ENCODE measurements at places on chromosomes 1 and 21.

DNA sequence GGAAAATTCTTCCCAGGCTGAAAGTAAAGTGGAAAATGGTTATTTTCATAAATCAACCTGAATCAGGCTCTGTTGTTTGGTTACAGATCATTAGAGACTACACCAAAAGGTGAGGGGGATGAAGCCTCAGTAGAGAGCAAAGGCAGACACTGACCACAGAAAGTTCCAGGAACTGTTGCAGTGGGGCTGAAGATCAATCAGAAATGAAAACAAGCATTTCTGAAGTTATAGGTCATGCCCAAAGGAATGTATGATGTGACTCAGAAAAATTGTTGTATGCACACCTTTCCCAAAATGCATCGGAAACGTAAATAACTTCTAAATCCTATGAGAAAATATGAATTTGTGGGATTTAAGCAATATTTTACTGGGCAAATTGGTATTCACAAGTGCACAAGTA, 63.3 kb downstream of the FYB2 start:
- DNase-seq: no peak

- no peak for DNase-seq
Measured at GRCh38 chr21:39610703-39611102, 2.0 kb upstream of the B3GALT5 start.

- DNase-seq: no peak
Measured at GRCh38 chr1:42518908-42519307, 55.8 kb downstream of the CCDC30 start.

DNA sequence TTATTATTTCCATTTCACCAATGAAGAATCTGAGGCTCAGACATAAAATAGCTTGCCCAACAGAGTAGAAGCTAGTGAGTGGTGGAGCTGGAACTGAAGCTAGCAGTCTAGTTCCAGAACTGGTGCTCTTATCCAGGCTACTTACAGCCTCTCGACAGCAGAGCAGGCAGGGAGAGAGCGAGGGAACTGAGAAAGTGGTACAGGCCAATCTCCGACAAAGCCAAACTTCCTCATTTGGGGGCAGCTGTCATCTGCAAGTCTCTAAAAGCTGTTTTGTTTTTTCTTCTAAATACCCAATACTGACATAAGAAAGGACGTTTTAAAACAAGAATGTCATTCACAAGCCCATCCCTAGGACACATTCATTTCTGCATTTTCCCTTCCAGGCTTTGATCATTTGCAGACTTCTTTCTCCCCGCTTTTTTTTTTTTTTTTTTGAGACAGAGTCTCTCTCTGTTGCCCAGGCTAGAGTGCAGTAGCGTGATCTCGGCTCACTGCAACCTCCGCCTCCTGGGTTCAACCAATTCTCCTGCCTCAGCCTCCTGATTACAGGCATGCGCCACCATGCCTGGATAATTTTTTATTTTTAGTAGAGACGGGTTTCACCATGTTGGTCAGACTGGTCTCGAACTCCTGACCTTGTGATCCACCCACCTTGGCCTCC, 20.0 kb downstream of the YIPF1 start:
- DNase-seq: no peak

DNA sequence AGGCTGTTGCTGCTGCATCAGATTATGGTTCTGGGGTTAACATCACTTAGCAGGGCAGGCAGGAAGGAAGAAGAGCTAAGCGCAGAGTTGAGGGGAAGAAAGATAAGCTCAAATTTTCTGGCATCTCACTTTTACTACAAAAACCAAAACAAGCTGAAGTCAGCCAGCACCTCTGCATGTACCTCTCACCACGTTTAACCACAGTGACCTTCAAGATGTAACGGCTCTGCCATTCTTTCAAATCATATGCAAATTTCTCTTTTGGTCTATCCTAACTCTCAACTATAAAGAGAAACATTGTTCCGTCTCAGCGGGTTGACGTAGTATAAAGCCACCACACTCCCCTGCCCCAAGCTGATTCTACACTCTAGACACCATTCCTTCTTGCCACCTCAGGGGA, 154.4 kb downstream of the OMA1 start:
- DNase-seq: no peak

DNA sequence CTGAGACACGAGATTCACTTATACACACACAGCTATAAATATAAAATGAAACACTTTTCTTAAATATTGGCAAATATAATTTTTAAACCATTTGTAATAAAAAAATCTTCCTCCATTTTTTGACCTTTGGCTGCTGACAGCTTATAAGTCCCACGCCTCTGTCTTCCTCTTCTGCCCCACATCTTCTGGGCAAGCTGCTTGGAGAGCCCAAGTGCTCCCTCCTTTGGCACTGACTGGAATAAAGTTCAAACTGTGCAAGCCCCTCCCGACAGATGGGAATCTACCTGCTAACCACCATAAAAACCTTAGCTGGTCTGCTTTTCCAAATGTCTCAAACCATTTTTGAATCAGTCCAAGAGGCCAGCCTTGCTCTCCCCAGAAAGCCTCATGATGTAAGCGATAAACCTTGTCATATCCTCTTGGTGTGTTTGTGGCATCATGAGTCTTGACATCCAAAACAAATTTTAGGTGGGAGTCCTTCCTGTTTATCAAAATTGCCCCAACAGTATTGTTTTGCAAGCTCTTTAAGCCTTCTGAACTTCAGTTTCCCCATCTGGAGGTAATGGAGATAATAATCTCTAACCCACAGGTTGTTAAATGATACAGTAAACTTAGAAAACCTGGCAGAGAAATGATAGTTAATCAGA, 99.8 kb downstream of the SNX7 start:
- no peak for DNase-seq

DNA sequence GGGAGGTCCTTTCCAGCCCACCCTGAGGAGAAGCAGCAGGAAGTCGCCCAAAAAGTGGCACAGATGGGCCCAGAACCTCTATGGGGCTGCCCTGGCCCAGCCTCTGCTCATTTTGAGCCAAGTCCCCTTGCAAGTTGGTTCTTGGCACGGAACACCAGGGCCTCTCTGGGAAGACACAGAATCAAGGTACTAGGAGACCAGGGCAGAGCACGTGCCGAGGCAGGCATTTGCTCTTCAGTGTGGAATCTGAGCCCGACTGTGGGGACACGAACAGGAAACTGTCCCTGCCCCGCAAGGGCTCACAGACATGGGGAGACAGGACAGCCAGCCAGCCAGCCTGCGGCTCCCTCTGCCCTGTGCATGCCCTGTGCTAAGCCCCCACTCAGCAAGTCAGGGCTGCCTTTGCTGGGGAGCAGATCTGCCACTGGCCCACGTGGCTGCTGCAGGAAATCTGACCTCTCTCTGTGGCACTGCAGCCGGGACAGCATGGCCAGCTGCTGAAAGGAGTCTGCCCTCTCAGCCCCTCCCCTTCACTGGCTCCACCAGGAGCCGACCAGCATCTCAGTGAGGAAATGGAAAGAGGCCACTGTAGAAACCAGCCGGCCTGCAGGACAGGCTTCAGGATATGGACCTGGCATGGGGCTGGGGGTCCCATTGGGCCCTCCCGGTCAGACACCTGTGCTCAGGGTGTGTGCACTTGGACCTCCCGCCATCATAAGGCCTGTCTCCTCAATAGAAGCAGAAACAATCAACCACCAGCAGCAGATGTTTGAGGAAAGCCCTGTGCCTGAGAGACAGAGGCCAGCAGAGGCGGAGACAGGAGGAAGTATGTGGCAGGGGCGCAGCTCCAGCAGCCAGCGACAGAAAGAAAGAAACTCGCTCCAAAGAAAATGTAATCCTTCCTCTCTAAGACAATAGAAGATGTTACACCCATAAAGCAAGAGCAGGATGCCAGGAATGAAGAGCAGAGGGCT, 3.7 kb downstream of the ARHGEF16 start:
- no peak for DNase-seq

DNA sequence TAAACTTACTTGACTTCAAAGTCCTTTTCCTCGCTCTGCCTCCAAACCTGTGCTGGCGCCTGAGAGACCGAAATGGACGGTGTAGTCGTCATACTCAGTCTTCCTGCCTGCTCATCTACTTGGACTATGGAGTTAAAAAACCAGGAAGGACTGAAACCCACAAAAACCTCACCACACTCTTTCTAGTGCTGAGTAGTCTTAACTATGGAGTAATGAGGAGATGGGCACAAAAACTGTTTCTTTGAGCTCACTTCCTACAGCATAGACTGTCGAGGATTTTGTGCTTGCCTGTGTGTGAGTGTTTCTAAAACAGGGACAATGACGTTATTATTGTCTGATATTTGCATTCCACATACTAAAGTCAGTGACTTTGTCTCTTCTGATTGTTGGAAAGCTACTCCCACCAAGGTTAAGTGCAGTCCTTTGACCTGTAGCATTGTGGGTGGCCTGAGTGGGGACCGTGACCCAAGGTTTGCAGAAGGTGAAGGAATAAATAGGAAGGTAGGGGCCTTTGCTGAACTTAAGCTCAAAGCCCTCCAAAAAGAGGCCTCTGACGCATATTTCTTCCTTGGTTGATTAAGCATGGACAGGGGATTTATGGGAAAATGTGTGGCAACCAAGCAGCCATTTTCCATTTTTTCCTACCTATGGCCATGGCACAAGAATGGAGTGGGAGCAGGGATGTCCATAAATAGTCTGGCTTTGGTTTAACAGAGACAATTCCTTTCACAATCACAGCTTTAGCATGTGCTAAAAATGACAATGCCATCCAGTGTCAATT, 109.6 kb downstream of the ZBTB18 start:
- no peak for DNase-seq

- DNase-seq: no peak
Measured at GRCh38 chr1:236351875-236352573, 42.1 kb upstream of the EDARADD start.

DNA sequence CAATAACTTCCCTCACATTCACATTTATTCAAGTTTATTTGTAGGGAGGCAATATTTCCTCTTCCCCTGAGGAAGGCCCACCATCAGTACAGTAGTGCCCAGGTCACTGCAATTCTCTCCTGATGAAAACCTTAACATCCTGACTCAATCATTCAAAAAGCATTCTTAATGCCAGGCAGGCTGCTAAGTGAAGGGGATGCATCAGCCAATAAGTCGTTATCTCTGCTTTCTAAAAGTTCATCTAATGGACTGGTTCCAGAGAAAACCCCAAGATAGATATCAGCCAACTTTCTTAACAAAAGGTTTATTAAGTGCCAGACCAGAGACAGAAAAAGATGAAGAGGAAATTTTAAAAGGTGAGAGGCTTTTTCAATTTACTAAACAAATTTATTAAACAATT, 17.3 kb downstream of the OTUD7B start:
- no peak for DNase-seq

- DNase-seq: no peak
Measured at GRCh38 chr21:42980312-42981213, 6.2 kb downstream of the PKNOX1 start.

DNA sequence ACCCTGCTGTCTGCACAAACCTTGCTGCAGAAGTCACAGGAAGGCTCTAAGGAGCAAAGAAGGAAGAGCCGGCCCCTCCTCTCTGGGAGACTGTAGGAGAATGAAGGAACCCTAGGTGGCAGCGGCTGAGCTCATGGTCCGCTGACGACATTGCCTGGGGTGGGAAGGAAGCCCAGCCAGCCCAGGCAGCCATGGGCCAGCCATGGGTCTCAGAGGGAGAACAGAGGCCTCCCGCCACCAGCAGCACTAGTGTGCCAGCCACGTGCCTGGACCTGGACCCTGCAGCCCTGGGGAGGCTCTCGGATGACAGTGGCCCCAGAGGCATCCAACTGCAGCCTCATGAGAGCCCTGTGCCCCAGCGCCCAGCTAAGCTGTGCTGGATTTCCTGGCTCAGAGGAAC, 49.2 kb upstream of the POFUT2 start:
- no peak for DNase-seq

GRCh38 chr21:42258150-42258884, 39.4 kb downstream of the ABCG1 start:
- DNase-seq: peak; percentile 79

DNA sequence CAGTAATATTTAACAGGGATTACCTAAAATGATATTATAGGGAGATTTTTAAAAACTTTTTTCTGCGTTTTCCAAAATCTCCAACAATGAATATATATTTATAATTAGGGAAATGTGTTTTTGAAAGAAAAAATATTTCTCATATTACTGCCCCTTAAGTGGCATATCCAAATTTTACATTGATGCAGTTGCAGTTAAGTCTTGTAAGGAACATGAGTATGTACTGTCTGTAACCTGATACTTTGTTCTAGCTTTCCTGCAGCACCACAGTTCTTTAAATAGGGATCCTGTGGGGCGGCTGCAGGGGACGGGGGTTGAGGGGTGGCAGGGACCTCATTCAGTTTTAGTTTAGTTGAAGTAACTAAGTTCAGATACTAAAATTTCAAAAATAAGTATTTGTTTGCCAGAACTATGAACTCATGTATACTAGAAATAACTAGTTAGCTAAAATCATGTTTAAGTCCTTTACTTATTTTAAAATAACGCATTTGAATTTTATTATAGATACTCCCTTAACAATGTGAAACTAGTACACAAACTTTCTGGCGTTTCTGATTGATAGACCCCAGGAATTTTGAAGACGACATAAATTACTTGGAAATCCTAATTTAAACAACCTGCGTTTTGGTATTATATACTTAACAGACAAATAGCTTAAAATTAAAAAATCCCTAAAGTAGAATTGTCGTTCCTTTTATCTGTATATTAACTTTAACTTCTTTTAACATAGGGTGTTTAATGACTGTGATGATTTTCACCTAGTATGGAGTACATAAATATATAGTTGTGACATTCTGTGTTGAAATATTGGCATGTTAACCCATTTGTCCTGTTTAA, 639 bp upstream of the DNAJB4 start:
- no peak for DNase-seq

GRCh38 chr1:175150596-175151319, 41.8 kb downstream of the KIAA0040 start:
- no peak for DNase-seq

- no peak for DNase-seq
Measured at GRCh38 chr1:234956821-234957329, 171.8 kb downstream of the TOMM20 start.

DNA sequence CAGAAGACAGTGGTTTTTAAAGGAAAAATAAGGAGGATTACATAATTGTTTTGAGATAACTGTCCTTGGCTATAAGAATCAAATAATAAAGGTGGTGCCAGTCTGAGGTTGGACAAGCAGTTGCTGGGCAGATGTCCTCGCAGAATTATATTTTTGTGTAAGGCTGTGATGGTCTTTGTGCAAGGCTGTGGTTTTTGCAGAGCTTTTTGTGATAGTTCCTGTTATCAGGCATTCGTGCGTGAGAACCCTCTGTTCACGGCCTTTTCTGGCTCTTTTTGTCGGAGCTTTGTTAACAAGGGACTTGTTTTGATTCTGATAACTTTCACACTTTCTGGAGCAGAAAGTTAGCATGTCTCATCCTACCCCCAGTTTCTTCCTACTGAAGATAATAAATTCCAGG, 33.4 kb downstream of the SH3BP5L start:
- no peak for DNase-seq

All from effector CD4-positive, alpha-beta T cell (primary cell).